ENCODE measurements at places on chromosomes 2 and 18. TPM values are rescaled to one million over a fixed set of nuclear protein-coding genes. Genes with fewer than 3 reads are reported as not detected.

UGT1A8 gene
- not detected for total RNA-seq

CDCA7 gene
- 1.3 TPM for total RNA-seq

POTEC gene
- total RNA-seq, result not detected

UGGT1 gene
- 62.1 TPM for total RNA-seq

LRP1B gene
- total RNA-seq, result under 0.01 TPM

RIT2 gene
- total RNA-seq, result not detected

DCDC2C gene
- total RNA-seq, result not detected

NRP2 gene
- total RNA-seq, result 28.7 TPM

ELAC1 gene
- 7.3 TPM for total RNA-seq

WNT10A gene
- total RNA-seq, result not detected

DSC1 gene
- not detected for total RNA-seq

ANO7 gene
- 0.50 TPM for total RNA-seq

MEIS1 gene
- 119 TPM for total RNA-seq

MALL gene
- total RNA-seq, result 3.1 TPM

HOXD9 gene
- total RNA-seq, result not detected

C2orf66 gene
- total RNA-seq, result 0.26 TPM

Data from fibroblast of lung (primary cell).